GM10248 (cell line): ENCODE measurements at places on chromosomes 11 and 22.

DNA sequence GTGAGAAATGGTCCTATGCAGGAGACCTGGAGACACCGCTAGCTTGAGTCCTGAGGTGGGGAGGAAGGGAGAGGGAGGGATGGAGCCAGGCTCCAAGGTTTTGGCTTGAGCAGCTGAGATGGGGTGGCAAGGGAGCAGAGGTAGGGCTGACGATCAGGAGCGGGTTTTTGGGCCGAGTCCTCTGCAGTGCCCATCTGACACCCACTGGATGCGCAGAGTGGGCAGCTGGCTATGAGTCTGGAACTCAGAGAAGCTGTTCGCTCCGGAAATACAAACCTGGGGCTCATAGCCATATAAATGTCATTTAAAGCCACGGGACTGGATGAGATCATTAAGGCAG is 453 bp upstream of the MAFF start:
- DNase-seq, result no peak

DNA sequence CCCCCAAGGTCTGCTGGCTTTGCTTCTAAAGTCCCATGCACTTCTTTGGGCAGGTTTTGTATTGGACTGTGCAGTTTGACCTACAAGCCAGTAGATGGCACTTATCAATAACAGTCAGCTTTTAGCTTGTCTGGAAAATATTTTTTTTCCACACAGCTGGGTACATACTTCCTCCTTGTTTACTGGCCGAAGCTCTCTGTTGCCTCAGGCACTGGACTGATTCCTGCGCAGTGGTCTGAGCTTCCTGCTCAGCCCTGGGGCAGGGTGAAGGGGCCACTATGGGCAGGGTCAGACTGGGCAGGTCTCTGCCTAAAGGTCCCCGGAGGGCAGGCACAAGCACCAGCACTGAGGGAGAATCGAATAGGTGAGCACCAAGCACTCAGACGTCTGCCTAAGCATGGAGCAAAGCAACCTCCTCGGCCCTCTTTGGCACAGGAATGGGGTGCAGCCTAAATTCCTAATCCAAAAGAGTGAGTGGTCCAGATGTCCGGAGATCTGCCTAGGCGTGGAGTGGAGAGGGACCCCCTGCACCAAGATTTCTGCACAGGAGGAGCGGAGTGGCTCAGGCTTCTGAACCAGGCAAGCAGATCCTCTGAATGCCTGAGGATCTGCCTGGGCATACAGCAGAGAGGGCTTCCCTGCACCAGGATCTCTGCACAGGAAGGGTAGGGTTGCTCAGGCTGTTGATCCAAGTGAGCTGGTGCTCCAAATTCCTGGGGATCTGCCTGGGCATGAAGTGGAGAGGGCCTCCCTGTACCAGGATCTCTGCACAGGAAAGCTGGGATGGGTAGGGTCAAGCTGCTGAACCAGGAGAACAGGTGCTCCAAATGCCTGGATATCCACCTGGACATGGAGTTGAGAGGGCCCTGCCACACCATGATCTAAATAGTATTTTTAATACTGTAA is 105.9 kb upstream of the C11orf58 start:
- no peak for DNase-seq

- no peak for DNase-seq
These were observed 638 bp upstream of the TENM4 start for GRCh38 chr11:79441461-79441875.

GRCh38 chr11:100581318-100581717 is 105.8 kb upstream of the ARHGAP42 start:
- DNase-seq, result no peak

DNA sequence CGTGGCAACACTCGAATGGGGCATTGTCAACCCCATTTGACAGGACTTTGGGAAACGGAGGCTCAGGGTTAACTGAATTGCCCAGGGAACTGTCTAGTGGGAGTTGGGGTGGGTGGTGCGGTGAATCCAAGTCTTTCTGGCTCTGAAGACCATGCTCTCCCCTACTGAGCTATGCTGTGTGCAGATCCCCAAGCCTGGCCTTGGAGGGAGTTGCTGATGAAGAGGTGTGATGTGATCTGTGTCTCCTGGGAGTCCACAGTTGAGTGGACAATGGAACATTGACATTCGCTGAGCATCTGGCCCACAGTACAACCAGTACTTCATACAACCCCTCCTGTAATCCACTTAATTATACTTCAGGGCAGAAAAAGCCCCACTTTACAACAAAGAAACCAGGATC is 172.2 kb downstream of the ST3GAL4 start:
- no peak for DNase-seq

- no peak for DNase-seq
These were observed 1.0 kb upstream of the PANX1 start for GRCh38 chr11:94127638-94128037.

- peak; percentile 76 for DNase-seq
These were observed at the start of gene LIF for GRCh38 chr22:30245985-30246813. TSS of gene LIF (minus strand) at chr22:30246759. CDS start at chr22:30246695, 64 bp downstream.

- no peak for DNase-seq
These were observed 545.9 kb downstream of the MIAT start for GRCh38 chr22:27203276-27203660.

GRCh38 chr11:19409307-19409706 is 168.6 kb upstream of the E2F8 start:
- DNase-seq, result no peak

- DNase-seq, result no peak
These were observed 6.7 kb upstream of the RTN4RL2 start for GRCh38 chr11:57453543-57454177.

- no peak for DNase-seq
These were observed 4.3 kb upstream of the PNPLA3 start for GRCh38 chr22:43919106-43919973.

- DNase-seq, result peak; percentile 68
These were observed 61.7 kb downstream of the PARVB start for GRCh38 chr22:44085743-44086270.

DNA sequence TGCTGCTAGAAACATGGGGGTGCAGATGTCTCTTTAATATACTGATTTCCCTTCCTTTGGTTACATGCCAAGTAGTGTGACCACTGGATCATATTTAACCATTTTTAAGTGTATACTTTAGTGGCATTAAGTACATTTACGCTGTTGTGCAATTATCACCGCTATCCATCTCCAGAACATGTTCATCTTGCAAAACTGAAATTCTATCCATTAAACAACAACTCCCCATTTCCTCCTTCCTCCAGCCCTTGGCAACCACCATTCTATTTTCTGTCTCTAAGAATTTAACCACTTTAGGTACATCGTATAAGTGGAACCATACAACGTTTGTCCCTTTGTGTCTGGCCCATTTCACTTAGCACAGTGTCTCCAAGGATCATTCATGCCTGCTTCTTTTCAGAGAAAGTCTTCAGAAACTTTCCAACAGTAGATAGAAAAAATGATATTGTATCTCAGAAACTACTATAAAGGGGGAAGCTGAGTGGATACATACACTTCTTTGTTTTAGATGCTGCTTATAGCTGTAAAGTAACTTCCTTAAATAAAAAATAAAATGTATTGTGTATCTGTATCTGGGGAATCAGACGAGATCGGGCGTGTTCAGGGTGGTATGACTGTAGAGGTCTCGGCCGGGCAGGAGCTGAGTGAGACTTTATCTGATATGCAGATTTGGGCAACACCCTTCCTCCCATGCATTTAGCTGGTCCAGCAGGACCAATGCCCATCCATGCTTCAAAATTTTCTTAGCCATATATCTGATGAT is 44.6 kb upstream of the ZBED5 start:
- DNase-seq, result no peak

DNA sequence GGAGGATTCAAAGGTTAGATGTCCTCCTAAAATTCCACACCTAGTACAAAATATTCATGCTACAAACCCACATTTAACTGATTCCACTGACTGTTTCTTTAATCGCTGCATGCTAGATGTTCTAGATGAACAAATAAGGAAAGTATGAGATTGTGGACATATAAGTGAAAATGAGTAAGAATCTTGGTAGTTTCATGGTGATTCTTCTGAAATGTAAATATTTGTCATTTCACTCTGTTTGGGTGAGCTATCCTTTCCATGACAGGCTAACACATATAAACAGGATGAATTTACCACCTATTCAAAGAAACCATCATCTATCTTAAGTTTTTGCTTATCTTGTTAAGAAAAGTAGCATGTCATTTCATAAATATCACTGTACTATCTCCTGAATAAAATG is 14.8 kb downstream of the OR5B3 start:
- no peak for DNase-seq

GRCh38 chr11:73313652-73314051 is 5.6 kb downstream of the ARHGEF17 start:
- DNase-seq, result no peak

DNA sequence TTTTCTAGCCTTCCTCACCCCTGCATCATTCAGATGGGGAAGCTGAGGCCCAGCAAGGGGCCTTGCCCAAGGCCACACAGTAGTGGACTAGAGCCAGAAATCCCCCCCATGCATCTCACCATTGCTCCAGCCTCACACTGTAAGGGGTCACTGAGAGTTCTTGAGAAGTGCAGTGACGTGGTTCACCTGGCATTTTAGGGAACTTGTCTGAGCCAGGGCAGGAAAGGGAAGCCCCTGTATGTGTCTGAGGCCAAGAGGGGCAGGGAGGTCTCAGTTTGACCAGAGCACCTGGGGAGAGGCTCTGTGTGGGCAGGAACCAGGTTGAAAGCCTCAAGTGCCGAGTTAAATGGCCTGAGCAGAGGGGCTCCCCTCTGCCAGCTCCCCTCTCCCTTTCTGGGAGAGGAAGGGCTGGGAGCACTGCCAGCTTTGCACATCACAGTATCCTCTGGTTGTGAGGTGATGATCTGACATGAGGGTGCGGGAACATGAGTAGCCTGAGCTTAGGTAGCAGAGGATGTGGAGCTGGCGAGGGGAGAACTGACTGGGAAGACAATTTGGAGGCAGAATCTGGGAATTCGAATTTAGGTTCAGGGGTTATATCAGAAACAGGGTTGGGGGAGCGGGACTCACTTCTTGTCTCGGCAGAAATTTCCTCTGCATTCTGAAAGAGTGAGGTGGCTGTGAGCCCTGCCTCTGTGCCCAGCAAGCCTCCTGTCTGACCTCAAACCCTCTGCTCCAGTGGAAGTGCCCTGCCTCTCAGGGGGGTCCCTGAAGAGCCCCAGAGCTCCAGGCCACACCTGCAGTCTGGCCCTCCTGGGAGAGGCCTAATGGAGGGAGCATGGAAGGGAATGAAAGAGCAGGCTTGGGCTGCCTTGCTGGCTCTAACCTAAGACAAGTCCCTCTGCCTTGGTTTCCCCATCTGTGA is 14.6 kb downstream of the ARHGEF17 start:
- DNase-seq, result peak; percentile 47

- no peak for DNase-seq
These were observed 5.6 kb downstream of the PIM3 start for GRCh38 chr22:49966041-49966773.

DNA sequence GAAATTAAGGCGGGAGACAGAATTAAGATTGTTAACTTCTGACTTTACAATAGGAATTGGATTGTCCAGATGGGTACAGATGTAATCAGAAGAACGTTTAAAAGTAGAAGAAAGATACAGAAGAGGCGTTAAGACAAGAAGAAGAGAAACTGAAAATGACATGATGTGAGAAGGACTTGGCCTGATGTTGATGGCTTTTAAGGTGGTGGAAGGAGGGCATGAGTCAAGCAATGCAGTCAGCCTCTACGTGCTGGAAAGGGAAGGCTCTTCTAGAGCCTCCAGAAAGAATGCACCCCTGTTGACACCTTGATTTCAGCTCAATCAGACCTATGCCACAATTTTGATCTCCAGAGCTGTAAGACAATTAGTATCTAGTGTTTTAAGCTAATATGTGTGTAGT is 466.9 kb upstream of the LRRC4C start:
- DNase-seq, result no peak

DNA sequence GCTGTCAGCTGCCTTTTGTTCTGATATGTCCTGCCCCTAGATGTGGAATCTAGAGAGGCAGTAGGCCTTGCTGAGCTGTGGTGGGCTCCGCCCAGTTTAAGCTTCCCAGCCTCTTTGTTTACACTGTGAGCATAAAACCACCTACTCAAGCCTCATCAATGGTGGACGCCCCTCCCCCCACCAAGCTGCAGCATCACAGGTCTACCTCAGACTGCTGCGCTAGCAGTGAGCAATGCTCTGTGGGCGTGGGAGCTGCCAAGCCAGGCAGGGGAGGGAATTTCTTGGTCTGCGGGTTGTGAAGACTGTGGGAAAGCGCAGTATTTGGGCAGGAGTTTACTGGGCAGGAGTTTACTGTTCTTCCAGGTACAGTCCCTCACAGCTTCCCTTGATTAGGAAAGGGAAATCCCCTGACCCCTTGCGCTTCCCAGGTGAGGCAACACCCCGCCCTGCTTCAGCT is 98.5 kb downstream of the SMCO4 start:
- no peak for DNase-seq

GRCh38 chr11:3006505-3007260 is 14.6 kb upstream of the NAP1L4 start:
- DNase-seq, result no peak

GRCh38 chr11:2751523-2752203 is 51.9 kb upstream of the KCNQ1OT1 start:
- DNase-seq, result no peak

DNA sequence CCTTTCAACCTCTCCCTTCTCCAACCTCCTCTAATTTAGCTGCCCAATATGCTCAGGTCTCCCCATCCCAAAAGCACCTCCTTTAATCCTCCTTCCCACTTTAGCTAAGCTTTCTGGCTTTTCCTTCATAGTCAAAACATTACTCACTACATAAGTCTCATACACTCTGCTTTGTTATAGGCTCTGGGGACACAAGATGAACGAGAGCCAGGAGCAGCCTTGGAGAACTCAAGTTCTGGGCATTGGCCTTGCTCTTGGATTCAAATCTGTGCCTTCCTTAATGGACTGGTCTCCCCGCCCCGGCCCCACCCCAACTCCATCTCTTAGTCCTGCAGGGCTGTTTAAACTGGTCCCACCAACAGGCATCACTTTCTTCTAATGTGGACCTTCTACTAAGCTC is 11.4 kb upstream of the HPX start:
- no peak for DNase-seq

- DNase-seq, result no peak
These were observed 17.4 kb downstream of the HPS4 start for GRCh38 chr22:26466196-26466595.

- no peak for DNase-seq
These were observed 31.2 kb downstream of the MS4A2 start for GRCh38 chr11:60119710-60120109.

DNA sequence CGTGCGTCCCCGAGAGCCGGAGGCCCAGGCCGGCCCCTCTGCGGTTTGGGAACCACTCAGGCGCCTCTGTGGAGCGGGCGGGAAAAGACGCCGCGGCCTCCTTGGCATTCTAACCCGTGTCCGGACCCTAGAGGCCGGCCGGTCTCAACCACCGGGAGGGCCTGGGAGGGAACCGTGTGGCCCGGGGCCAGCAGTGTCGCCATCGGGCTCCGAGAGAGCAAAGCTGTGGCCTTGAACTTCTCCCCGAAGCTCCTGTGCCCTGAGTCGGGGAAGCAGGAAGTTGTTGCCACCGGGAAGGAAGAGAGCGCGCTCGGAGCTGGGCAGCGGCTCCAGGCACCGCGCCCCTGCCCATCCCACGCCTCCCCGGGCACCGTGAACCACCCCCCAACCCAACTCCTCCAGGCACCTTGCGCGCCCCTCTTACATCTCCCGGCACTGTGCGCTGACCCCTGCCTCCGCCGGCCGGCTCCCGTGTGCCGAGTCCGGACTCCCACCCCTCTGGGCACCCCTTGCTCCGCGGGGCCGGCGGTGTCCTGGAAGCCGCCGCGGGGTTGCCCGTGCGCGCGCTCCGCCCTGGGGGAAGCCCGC is 80.0 kb upstream of the PPARA start:
- no peak for DNase-seq
